A549 treated with GW870086 at 1 μM for 4 hours (cell line): ENCODE measurements at places on chromosomes 1 and 21. TPM values are rescaled to one million over a fixed set of nuclear protein-coding genes. Genes with fewer than 3 reads are reported as not detected.

The AMY1A gene
- not detected in 5 replicates for total RNA-seq

The PRMT2 gene
- total RNA-seq: 47.8 to 54.2 TPM (median 50.3 TPM) in 5 replicates

The PADI4 gene
- total RNA-seq: not detected in 5 replicates

The C1orf159 gene
- total RNA-seq: 9.8 to 14.4 TPM (median 13.9 TPM) in 5 replicates

The GPR52 gene
- total RNA-seq: 0.12 TPM in 1 of 5 replicates, not detected in the others

The DCAF8 gene
- 40.3 to 54.8 TPM (median 47.8 TPM) in 5 replicates for total RNA-seq

The RAB25 gene
- total RNA-seq: not detected in 5 replicates

The C1orf87 gene
- not detected in 5 replicates for total RNA-seq

The AMY1C gene
- not detected in 5 replicates for total RNA-seq

The LCE1B gene
- not detected in 5 replicates for total RNA-seq

The DENND1B gene
- total RNA-seq: 2.2 to 3.3 TPM (median 2.9 TPM) in 5 replicates

The GBP6 gene
- not detected in 5 replicates for total RNA-seq

The ZNF362 gene
- total RNA-seq: 7.9 to 12.4 TPM (median 10.8 TPM) in 5 replicates

The SF3B4 gene
- 119 to 144 TPM (median 123 TPM) in 5 replicates for total RNA-seq

The C4BPA gene
- 0.46 to 0.77 TPM (median 0.54 TPM) in 5 replicates for total RNA-seq

The SPRR1A gene
- total RNA-seq: not detected in 5 replicates

The GRIK3 gene
- total RNA-seq: not detected in 5 replicates

The CCDC185 gene
- 0.06 to 0.14 TPM (median 0.08 TPM) in 3 of 5 replicates, not detected in the others for total RNA-seq

The FOXD2 gene
- 0.42 to 0.57 TPM (median 0.48 TPM) in 5 replicates for total RNA-seq

The HPDL gene
- 3.2 to 4.5 TPM (median 4.0 TPM) in 5 replicates for total RNA-seq

The SLAMF6 gene
- not detected in 5 replicates for total RNA-seq

The SPRR3 gene
- total RNA-seq: not detected in 5 replicates

The ETV3L gene
- total RNA-seq: not detected in 5 replicates

The LRRC39 gene
- 0.10 TPM in 1 of 5 replicates, not detected in the others for total RNA-seq

The RXRG gene
- 0.07 TPM in 1 of 5 replicates, not detected in the others for total RNA-seq

The HYI gene
- 10.1 to 16.1 TPM (median 14.6 TPM) in 5 replicates for total RNA-seq

The AGO3 gene
- total RNA-seq: 5.5 to 8.1 TPM (median 7.1 TPM) in 5 replicates

The FCAMR gene
- total RNA-seq: not detected in 5 replicates

The SEC16B gene
- total RNA-seq: 0.62 to 0.86 TPM (median 0.75 TPM) in 5 replicates

The LMOD1 gene
- total RNA-seq: not detected in 5 replicates

The TTLL7 gene
- total RNA-seq: 2.9 to 4.9 TPM (median 3.4 TPM) in 5 replicates

The TMCC2 gene
- 1.5 to 1.8 TPM (median 1.6 TPM) in 5 replicates for total RNA-seq

The LRIF1 gene
- 15.9 to 21.4 TPM (median 18.4 TPM) in 5 replicates for total RNA-seq

The LYPD8 gene
- total RNA-seq: 0.10 to 0.12 TPM (median 0.12 TPM) in 4 of 5 replicates, not detected in the other

The MSH4 gene
- total RNA-seq: not detected in 5 replicates

The MYOG gene
- total RNA-seq: not detected in 5 replicates

The IVL gene
- total RNA-seq: 0.10 to 0.15 TPM (median 0.10 TPM) in 3 of 5 replicates, not detected in the others

The KRTAP13-2 gene
- not detected in 5 replicates for total RNA-seq

The CHI3L2 gene
- 0.42 to 0.79 TPM (median 0.54 TPM) in 4 of 5 replicates, not detected in the other for total RNA-seq

The GNG4 gene
- 12.2 to 15.2 TPM (median 13.5 TPM) in 5 replicates for total RNA-seq

The ADGRB2 gene
- total RNA-seq: 4.5 to 6.1 TPM (median 5.7 TPM) in 5 replicates

The LCE2C gene
- not detected in 5 replicates for total RNA-seq
